ENCODE measurements at places on chromosomes 16 and 17.

DNA sequence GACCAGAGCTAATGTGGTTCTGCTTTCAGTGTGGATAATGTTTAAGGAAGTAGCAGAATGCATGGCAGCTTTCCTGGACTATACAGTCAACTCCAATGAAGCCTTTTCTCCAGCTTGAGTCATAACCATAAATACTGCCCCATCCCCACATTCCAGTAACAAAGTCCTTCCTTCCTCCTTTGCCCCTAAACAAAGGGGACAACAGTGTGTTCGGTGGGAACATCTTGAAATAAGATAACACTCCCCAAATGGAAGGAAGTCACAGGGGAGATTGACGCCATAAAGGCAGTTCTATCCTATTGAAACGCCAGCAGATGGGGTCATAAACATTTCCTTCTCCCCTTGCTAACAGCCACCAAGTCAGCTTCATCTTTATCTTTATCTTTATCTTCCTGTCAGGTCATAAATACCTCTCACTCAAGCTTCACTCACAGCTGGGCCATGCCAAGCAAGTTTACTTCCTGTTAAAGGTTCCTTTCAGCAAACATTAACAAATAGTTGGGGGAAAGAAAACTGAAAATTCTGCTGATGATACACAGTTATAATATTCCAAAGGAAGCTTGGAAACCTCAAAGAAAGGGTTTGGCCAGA lies 136.7 kb downstream of the SNX11 start:
- no peak for DNase-seq

GRCh38 chr17:31568539-31568938 lies 177.1 kb downstream of the RAB11FIP4 start:
- no peak for DNase-seq

- DNase-seq: no peak
These were observed 43.0 kb upstream of the TMEM97 start for GRCh38 chr17:28276011-28276410.

GRCh38 chr17:5826384-5826783 lies 242.1 kb upstream of the NLRP1 start:
- DNase-seq: no peak

GRCh38 chr16:23670137-23670776 lies 8.4 kb upstream of the PLK1 start:
- DNase-seq: no peak

- no peak for DNase-seq
These were observed 78.6 kb upstream of the CDH5 start for GRCh38 chr16:66287926-66288325.

GRCh38 chr16:57667048-57667525 lies 1.0 kb upstream of the ADGRG3 start:
- no peak for DNase-seq

GRCh38 chr17:80866050-80866793 lies 125.4 kb upstream of the CHMP6 start:
- DNase-seq: no peak

DNA sequence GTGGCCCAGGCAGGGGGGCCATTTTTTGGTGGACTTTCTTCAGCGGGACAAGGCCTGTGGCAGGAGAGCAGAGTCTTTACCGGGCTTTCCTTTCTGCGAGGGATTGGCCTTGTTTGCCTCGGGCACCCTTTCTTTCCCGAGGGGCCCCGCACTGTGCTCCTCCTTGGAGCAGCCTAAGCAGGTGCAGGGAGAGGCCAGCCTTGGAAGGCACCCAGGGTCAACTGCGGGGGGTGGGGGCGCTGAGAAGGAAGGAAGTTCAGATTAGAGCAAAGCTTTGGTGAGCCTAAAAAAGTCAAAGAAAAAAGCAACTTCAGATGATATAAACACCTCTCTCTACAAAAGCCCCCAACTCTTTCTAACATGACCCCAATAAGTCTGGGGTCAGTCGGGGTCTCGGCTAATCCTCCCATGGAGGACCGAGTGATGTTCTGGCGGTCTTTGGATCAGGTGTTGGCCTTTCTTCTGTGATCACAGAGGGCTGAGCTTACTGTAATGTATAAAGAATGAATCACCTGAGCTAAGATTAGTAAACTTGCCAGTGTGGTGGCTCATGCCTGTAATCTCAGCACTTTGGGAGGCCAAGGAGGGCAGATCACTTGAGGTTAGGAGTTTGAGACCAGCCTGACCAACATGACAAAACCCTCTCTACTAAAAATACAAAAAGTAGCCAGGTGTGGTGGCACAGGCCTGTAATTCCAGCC lies 63.0 kb downstream of the PGS1 start:
- no peak for DNase-seq

- no peak for DNase-seq
These were observed 3.3 kb downstream of the HNF1B start for GRCh38 chr17:37741341-37742115.

DNA sequence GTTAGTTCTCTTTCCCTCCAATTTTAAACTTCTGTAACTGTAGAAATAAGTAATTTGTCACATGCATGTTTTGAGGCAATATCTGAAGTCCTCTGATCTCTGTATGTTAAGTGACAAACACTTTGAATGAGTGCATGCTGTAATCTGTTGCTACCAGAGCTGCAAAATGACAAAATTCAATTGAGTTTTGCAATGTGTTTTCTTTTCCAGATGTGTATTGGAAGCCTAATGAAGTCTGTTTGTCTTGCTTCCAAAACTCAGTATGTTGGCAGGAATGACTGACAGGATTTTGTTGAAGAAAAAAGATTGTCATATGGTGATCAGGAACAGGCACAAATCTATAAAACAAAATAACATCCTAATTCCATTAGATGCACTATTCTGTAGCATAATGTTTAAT lies 561.6 kb upstream of the CDH8 start:
- no peak for DNase-seq

GRCh38 chr16:30569746-30570635 lies 1.5 kb downstream of the ZNF688 start:
- no peak for DNase-seq

Data from left renal pelvis (tissue), 4 donors.